ENCODE measurements at places on chromosomes 6 and 20.
A peak's percentile ranks its signal among the peaks of the same experiment; 100 is the strongest.

- no peak for DNase-seq
Measured at GRCh38 chr6:111576291-111576690, 29.4 kb downstream of the TRAF3IP2 start.

DNA sequence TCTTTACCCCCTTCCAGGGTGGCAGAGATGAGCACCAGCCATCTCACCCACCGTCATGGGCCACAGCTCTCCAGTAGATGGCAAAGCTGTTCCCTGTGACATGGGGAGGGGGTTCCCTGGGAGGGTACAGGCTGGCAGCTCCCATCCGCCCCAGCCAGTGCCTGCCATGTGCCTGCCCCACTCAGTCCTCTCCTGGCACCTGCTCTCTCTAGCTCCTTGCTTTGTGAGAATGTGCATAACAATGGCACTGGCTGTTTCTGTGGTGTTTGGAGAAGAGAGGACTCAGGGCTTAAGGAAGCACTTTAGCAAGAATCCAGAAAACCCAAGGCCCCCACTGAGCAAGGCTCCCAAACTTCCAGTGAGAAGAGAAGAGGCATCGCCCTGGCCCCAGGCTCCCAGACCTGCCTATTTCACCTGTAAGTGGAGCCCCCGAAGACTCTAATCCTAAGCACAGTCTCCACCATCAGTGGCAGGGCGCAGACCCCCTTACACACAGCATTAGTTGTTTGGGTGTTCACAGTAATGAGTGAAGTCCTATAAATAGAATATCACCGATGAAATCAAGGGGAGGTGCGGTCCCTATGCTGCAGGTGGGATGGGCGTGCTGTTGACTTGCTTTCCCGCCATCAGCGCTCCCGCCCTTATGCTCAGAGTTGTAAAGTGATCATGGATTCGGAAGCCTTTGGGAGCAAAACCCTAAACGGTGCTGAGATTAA lies 110.2 kb downstream of the AGPAT4 start:
- DNase-seq: no peak

GRCh38 chr6:108666656-108667260 lies 106.0 kb downstream of the FOXO3 start:
- DNase-seq: no peak

DNA sequence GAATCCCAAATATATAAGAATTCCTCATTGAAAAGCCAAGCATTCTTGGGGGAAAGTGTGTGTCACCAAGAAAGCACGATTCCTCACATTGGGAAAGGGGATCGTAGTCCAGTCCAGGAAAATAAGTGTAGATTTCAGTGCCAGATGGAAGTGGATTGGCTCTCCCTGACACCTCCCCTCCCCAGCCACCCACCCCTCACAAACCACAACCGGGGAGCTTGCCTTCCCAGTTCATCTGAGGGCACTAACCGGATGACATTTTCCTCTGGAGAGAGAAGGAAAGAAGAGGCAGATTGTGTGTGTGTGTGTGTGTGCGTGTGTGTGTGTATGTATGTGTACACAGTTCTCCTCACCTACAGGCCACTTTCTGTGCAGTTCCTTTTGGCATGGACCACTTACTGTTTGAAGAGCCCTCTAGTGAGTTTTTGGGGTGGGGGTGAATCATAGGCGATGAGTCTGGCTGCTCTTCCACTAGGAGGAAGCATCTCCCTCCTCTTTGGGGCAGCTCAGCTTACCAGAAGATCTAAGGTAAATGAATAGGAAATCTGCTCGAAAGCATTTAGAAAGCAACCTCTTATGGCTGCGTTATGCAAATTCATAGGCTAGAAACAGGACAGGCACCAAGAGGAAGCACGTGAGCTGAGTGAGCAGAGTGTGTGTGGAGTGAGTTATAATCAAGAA lies 20.8 kb downstream of the DAAM2 start:
- no peak for DNase-seq

- DNase-seq: no peak
Measured at GRCh38 chr6:53727748-53728147, 62.2 kb upstream of the KLHL31 start.

- no peak for DNase-seq
Measured at GRCh38 chr6:150684161-150684560, 84.5 kb downstream of the PLEKHG1 start.

DNA sequence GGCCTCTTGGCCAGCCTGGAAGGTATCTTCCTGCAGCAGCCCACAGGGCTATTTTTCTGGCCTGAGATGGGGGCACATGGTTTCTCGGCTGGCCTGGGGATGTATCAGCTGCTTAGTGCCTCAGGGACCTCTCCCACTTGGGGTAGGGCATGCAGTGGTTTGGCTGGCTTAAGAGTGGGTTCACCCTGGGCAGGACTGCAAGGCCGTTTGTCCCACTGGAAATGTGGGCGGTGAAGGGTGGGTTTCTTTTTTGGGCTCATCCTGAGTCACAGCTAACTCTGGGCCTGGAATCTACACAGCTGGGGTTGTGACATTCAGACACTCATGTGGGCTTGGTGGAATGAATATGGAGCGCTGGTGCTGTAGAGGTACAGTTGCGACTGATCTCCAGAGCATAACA lies 62.0 kb downstream of the CDH26 start:
- DNase-seq: no peak

GRCh38 chr6:24988562-24988961 lies 52.8 kb upstream of the RIPOR2 start:
- DNase-seq: no peak

DNA sequence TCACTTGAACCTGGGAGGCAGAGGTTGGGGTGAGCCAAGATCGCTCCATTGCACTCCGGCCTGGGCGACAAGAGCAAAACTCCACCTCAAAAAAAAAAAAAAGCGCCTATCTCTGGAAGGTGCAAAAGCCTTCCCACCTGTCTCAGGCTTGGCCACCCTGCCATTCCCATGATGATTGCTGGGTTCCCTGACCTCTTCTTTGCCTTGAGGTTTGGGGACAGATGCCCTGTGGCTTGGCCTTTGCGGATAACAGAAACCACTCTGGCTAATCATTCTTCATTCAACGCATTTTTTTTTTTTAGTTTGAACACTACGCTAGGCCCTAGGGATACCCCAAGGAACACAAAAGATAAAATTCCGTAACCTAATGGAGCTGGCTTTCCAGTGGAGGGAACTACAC lies 6.8 kb upstream of the HMGA1 start:
- no peak for DNase-seq

DNA sequence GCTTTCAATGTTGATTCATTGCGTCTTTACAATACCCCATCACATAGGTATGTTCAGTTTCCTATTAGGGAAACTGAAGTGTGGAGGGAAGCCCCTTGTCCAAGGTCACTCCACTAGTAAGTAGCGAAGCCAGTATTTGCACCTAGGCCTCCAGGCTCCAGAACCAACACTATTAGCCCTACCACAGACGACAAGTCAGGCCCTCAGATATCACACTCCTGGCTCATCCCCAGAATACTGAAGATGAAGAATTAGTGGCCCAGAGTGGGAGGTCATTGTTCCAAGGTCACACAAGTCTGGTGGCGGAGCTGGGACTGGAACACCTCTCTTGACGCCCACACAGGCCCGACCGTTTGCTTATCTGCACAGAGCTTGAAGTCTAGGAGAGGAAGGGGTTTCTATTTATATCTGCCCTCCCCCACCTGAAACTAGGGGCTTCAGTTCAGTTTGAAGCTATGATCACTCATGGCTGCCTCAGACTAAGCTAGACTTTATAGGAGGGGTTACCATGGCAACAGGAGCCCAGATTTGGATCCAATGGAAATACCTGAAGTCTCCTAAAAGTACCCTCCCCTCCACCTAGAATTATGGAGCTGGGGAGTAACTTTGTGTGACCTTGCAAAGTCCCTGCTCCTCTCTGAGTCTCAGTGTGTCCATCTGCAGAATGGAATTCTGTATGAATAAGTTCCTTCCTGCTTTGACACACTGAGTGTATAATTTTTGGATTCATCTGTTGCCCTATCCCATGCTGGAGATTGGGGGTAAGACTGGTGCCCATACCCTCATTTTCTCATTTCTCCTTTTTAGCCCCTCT lies 2.2 kb downstream of the SNTA1 start:
- DNase-seq: no peak

DNA sequence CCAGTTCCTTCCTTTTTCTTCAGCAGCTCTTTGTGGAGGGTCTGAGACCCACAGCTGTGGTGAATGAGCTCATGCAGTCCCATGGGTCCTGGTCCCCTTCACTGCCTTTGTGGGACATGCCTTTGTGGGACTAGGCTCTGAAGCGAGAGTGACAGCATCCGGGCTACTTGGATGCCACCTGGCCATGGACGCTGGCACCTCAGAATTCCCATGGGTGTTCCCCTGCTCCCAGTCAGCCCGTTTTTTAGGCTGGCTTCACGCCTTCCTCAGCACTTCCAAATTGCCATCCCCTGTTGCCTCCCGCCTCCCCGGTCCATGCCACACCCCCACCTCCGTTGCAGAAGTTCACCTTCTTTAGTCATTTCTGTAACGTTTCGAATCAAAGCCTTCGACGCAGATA lies 45.1 kb downstream of the RAMACL start:
- no peak for DNase-seq

DNA sequence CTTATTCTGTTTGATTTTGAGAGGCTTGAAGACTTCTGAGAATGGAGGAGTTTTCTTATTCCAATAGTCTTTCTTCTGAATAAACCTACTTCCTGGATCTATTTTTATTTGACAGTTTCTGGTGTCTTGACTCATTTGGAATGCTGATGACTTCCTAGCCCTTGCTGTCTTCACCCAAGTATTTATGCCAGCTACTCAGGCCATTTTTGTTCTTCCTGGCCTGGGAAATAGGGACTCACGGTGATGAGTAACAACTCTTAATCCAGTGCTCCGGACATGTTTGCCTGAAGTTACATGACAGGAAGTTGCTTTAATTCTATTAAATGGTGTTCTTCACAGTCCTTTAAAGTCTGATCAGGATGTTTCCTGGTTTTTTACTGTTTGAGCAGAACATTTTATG lies 272.1 kb upstream of the EYS start:
- DNase-seq: no peak

DNA sequence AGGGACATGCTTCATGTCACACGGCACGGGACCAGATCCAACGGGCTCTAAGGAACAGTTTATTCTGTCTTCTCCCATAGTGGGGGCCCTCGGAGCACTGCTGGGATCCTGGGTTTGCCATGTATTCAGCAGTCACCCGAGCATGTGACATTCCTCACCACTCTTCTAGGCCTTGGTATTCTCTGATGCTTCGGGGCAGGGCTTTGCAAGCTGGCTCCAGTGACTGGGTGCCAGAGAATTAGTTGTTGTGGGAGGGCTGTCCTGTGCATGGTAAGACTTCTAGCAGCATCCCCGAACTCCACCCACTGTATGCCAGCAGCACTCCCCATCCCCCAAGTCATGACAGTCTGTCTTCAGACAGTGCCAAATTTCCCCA lies 5.4 kb downstream of the CCN5 start:
- peak; percentile 76 for DNase-seq

DNA sequence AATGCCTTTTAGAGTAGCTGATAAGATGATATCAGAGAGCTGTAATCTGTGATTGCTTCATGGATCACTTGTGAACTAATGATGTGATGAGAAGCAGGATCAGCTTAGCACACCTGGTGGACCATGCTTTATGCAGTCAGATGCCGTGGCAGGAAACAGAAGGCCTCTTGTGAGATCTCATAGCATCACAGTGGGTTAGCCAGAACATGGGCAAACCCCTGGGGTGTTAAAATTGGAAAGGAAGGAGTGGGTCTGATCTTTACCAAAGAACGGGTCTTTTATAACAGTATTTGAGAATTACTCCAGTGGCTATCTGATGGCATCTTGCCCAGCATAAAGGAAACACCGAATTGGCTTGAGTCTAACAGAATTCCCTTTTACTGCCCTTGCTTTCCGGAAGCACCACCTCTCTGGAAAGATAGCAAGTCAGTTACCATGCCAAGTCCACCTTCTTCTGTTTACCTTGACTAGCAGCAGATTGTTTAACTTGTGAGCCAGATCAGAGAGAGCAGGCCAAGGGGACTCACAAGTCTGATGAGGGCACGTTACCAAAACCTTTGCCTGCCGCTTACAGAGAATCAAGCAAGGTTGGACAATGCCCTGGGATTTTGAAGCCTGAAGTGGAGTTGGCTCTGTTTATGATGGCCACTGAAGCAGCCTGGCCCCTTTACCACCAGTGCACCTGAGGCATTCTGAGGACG lies 20.9 kb upstream of the SRF start:
- DNase-seq: no peak

DNA sequence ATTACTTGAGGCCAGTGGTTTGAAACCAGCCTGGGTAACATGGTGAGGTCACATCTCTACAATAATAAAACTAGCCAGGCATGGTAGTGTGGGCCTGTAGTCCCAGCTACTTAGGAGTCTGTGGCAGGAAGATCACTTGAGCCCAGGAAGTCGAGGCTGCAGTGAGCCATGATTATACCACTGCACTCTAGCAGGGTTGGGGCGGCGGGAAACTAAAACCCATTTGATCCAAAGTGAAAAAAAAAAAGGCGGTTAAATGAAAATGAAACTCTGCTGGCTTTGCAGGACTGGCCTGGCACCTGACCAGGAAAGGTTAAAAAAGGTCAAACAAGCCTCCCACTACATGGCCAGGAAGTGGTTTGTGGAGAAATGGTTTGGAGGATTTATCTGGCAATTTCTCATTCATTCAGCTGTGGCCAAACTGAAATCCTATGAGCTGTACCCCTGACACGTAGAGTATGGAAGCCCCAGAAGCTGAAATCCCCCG lies 36.6 kb downstream of the MTRES1 start:
- DNase-seq: peak; percentile 18

- DNase-seq: no peak
Measured at GRCh38 chr6:70225055-70225454, 77.8 kb downstream of the COL9A1 start.

- no peak for DNase-seq
Measured at GRCh38 chr6:164072240-164072666, 657.7 kb downstream of the QKI start.

- no peak for DNase-seq
Measured at GRCh38 chr6:82094166-82094806, 153.3 kb downstream of the IBTK start.

- DNase-seq: no peak
Measured at GRCh38 chr6:68054756-68055155, 580.3 kb upstream of the ADGRB3 start.

- no peak for DNase-seq
Measured at GRCh38 chr6:170298688-170299087, 7.8 kb upstream of the DLL1 start.

GRCh38 chr6:108302386-108302785 lies 7.5 kb downstream of the AFG1L start:
- no peak for DNase-seq

- no peak for DNase-seq
Measured at GRCh38 chr6:112209131-112209530, 45.2 kb downstream of the LAMA4 start.

GRCh38 chr6:15087186-15087589 lies 158.7 kb upstream of the JARID2 start:
- no peak for DNase-seq

DNA sequence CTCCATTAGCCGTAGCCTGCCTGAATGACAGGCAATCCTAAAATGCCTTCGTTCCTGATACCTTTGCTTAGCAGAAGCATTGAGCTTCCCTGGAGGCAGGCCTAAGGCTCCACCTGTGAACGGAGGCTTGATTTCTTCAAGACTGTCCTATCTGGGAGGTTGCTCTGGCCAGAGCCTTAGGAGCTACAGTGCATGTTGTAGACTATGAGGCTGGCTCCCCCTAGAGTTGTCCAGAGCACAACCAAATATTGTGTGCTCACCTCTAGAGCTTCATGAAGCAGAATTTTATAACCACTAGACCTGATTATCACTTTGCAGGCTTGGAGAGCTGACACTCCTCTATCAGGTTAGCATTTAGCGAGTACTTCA lies 217.8 kb downstream of the MAFB start:
- DNase-seq: no peak
